ENCODE measurements at places on chromosomes 6 and 20.

GRCh38 chr6:6332811-6333244 lies 12.4 kb upstream of the F13A1 start:
- DNase-seq = no peak

DNA sequence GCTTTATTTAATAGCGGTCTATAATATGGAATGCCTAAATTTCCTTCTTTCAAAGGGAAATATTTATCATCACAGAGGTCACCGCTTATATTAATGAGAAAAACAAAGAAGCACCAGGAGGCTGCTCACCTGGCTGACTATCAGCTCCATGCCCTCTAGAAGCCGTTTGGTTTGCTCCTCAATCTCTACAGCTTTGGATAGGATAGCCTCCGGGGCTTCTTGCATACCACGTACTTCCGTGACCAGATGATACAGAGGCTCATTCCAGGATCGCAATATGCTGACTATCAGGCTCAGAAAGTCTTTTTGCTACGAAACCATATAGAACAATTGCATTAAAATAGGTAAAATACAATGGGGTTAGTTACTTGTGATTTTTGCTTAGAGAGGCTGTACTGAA lies 6.8 kb downstream of the PRL start:
- DNase-seq = no peak

DNA sequence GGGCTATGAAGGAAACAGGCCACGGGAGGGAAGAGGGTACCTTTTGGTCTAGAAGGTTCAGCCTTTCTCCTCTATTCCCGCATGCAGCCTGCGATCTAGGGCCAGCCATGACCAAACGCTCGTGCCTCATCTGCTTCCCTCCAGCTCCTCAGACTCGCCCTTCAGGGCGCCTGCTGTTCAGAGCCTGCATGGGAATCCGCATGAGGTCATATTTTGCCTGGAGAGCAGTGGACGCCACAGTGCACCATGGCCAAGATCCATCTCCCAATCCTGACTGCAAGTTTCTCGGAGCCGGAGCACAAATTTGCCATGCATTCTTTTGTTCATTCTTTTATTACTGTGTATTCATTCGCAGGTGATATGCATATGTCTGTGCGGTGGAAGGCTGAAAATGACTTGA lies 608.1 kb downstream of the QKI start:
- DNase-seq = no peak

- no peak for DNase-seq
Measured at GRCh38 chr20:24765316-24766142, 183.5 kb upstream of the CST7 start.

DNA sequence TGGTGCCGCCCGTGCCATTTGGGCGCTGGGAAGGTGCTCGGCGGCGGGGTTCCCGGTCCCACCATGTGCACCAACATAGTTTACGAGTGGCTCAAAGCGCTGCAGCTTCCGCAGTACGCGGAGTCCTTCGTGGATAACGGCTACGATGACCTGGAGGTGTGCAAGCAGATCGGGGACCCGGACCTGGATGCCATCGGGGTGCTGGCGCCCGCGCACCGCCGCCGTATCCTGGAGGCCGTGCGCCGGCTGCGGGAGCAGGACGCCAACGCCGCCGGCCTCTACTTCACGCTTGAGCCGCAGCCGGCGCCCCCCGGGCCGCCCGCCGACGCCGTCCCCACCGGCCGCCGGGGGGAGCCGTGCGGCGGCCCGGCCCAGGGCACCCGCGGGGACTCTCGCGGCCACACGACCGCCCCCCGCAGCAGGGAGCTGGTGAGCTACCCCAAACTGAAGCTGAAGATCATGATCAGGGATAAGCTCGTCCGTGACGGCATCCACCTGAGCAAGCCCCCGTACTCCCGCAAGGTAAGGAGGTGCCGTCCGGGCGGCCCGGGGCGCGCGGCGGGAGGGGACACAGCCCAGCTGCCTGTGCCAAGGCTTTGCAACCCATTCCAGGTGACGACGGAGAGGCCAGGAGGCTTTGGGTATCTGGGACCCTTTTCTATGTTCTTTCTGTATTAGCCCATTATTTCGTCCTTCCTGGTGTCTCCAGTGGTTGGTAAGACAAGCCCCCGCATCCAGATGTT lies 547 bp downstream of the SAMD5 start:
- DNase-seq = no peak

DNA sequence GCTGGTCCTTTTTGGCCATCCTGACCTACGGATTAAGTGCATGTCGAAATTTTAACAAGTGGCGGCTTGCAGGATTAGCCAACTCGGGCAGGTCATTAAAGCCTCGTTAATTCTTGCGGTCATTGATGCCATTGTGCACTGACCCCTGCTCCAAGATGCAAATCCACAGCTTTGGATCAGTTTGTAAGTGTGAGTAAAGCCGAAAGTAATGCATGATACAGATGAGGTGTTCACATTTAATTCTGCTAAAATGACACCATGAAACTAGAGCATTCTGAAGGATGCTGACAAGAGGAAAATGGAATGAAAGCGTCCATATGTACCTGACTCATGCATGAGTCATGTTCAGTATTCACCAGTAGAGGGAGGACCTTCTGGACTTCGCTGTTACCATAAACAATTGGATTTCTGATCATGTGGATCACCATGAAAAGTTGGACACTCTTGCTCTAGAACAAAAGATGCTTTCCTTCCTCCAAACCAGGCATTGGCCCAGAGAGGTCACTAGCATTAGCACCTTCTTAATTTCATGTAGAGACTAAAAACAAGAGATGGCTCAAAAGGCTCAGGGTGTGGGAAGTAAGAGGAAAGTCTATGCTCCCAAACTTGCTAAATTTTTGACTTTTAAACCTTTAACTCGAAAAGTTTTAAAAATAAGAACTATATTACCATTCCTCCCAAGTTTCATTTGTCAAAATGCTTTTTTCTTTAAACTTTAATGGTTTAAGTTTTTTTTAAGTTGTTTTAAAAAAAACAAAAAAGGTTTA lies 48.0 kb downstream of the MUC22 start:
- peak; percentile 29 for DNase-seq

GRCh38 chr6:136526937-136527336 lies 23.3 kb downstream of the MAP7 start:
- no peak for DNase-seq

- no peak for DNase-seq
Measured at GRCh38 chr6:36517408-36517807, 29.9 kb downstream of the STK38 start.

DNA sequence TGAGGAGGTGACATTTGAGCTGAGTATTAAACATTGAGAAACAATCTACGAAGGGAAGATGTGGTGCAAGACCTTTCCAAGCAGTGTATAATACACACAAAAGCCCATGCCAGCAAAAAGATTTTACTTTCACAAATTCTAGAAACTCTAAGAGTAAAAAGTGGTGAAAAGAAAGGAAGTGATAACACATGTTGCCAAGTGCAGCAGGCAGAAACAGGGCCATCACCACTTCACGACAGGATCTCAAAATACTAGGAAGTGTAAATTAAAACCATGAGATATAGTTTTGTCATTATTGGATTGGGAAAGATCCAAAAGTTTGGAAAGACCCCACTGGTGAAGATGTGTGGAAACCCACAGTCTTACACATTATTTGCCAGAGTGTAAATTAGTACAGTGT lies 1.7 kb upstream of the ENTPD6 start:
- DNase-seq = no peak

- no peak for DNase-seq
Measured at GRCh38 chr6:149939909-149940671, 1.7 kb upstream of the ULBP2 start.

DNA sequence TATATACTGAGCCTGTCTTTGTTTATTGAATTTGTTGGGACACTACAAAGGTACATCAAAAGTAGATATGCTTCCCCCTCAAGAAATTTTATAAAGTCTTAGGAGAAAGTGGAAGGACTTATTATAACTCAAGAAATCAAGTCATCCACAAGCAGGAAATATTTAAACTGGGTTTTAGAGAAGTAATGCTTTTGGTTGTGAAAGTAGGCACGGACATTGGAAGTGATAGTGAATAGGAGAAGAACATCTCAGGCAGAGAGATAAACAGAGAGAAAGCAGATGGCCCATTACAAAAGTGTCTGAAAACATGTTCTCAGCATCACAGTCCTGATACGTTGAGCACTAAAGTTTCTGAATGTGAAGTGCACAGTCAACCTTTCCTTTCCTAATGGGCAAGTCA lies 415.6 kb upstream of the RNF217 start:
- DNase-seq = no peak

DNA sequence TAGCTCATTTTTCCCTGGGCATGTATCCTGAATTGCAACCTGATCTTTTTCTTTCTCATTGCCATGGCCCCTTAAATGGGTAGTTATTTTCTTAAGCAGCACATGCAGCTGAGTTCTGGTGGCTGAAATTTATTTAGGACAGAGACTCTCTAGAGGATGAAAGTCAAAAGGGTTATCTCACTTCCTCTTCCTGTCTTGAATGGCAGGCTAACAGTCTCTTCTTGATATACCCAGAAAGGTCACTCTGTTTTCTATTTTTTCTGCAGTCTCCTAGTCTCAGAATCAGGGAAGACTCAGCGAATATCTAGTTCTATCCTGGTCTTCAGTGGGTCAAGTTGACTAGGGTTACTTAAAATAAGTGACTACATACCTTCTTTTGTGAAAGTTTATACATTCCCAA lies 243.3 kb downstream of the EPHA7 start:
- DNase-seq = peak; percentile 18

DNA sequence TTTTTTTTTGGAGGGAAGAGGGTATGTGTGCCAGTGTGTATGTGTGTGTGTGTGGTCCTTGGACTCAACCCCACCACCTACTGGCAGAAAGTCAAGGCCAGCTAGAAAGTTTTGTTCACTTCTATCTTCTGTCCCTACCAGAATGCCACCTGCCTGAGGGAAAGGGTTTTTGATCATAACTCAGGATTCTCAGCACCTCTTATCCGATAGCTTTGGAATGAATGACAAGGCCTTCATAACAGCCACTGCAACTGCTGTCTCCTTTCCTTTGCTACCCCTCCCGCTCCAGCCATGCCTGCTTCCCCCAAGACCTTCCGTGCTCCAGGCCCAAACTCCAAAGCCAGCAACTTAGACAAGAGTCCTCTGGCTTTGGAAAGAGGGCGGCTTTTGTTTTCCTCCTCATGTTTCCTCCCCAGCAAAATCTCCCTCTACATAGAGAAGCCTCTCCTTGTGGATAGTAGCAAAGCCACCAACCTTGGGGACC lies 18.7 kb downstream of the BTN3A1 start:
- peak; percentile 57 for DNase-seq

- no peak for DNase-seq
Measured at GRCh38 chr6:92608751-92609150, 810.6 kb downstream of the EPHA7 start.

DNA sequence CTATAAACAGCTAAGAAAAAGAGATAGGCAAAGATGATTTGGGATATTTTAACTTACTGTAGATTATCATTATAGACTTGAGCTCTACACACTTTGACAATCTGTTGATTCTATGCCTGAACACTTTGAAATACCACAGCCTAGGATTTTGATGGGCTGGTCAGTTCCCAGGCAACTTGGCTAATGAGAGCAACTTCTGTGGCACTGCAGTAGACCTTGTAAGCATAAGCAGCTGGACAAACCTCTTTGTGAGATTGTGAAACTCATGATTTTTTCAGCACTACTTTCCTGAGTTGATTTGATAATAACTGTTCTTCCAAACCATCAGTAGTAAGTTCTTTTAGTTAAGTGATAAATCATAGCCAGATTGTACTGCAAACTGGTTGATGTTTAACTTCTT lies 27.1 kb upstream of the ELOVL5 start:
- peak; percentile 10 for DNase-seq

DNA sequence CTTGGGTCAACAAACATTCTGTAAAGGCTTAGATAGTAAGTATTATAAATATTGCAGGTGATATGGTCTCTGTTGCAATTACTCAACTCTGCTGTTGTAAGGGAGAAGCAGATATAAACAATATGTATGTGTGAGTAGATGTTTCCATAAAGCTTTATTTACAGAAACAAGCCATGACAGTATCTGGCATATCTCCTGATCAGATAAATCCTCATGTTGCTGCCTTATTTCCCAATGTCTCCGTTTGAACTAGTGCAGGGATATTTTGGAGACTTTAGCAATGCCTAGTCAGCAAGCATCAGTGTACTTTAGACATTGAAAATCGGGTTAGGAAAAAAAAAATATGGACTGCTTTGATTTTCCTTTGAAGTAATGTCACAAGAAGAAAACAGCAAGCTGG lies 96.1 kb downstream of the LAMA2 start:
- no peak for DNase-seq

DNA sequence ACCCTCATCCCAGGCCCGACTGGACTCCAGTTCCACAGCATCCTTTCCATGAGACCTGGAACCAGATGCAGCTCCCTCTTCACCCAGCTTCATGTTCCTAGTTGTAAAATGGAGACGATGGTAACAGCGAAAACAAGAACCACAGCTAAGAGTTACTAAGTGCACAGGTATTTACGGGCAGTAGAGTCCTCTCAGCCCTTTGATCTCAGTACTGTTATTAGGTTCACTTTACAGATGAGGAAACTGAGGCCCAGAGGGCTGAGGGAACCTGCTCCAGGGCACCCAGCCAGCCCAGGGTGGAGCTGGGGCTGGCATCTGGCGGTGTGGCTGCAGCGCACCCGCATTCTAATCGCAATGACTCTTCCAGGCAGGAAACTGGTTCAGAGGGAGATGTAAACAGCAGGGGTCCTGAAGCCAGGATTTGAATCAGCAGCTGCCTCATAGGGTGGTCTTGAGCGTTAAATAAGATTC lies 858 bp downstream of the BCAS1 start:
- DNase-seq = no peak

GRCh38 chr20:33251496-33251895 lies 15.7 kb downstream of the BPIFA1 start:
- DNase-seq = no peak

- peak; percentile 3 for DNase-seq
Measured at GRCh38 chr20:7375905-7376304, 564.4 kb downstream of the HAO1 start.

- DNase-seq = no peak
Measured at GRCh38 chr20:55538261-55538908, 466.9 kb downstream of the CBLN4 start.

- DNase-seq = no peak
Measured at GRCh38 chr6:98530732-98531131, 303.6 kb upstream of the POU3F2 start.
